Cerebellum (tissue), 4 donors: ENCODE measurements at places on chromosomes 2 and 18. TPM values are rescaled to one million over a fixed set of nuclear protein-coding genes. Genes with fewer than 3 reads are reported as not detected.

EML6 gene
- 23.0 TPM for total RNA-seq

HNMT gene
- 23.3 TPM for total RNA-seq

VRK2 gene
- total RNA-seq = 6.3 TPM

LRATD1 gene
- 17.2 TPM for total RNA-seq

SFT2D3 gene
- 7.6 TPM for total RNA-seq

EHD3 gene
- 11.8 TPM for total RNA-seq

DSC1 gene
- total RNA-seq = not detected

PTPN2 gene
- 30.7 TPM for total RNA-seq

WBP1 gene
- total RNA-seq = 27.3 TPM

CD28 gene
- total RNA-seq = 1.00 TPM

STARD6 gene
- not detected for total RNA-seq

OTOS gene
- 1.4 TPM for total RNA-seq

C2orf92 gene
- 15.7 TPM for total RNA-seq

NDUFAF7 gene
- 41.0 TPM for total RNA-seq

CD207 gene
- not detected for total RNA-seq

CPLX4 gene
- 14.8 TPM for total RNA-seq

LOXHD1 gene
- total RNA-seq = 0.18 TPM

HS6ST1 gene
- total RNA-seq = 39.7 TPM

AGXT gene
- total RNA-seq = not detected

FSHR gene
- not detected for total RNA-seq

MROH2A gene
- total RNA-seq = not detected

GRB14 gene
- total RNA-seq = 9.0 TPM

PDE1A gene
- total RNA-seq = 42.4 TPM

RUFY4 gene
- not detected for total RNA-seq

RFTN2 gene
- total RNA-seq = 50.2 TPM

PLGLB2 gene
- total RNA-seq = 7.3 TPM

PRKAG3 gene
- not detected for total RNA-seq

GAREM2 gene
- 11.0 TPM for total RNA-seq
